ENCODE measurements at places on chromosomes 2 and 18.
A peak's percentile ranks its signal among the peaks of the same experiment; 100 is the strongest.

DNA sequence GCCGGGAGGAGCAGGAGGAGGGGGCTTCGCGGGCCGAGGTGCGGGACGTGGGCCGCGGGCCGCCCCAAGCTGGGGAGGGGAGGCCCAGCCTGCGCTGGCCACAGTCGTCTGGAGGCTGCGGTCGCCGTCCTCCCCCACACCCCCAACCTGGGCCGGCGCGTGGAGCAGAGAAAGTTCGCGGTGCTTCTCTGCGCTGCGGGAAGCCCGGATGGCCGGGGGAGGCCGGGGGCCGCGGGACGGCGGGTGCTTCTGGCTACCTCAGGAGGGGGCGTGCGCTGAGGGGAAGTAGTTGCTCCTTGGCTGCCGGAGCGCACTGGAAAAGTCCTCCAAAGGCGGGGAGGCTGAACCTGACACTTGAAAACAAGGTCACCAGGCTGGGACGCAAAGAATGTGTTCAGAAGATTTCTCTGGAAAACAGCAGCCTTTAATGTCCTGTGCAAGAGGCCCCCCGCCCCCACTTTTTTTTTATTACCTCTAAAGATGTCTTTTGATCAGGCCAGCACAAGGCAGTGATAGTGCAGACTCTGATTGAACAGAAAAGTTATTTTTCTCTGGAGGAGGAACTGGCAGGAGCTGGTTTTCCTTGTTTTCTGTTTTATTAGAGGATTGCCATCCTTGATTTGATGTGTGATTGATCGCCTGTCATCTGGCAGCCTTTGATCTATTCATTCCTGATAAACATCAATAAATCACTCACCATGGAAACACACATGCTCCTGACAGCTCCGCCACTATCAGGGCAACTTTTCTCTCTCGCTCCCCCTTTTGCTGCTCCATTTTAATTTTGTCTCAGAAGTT, 1.6 kb downstream of the TSHZ1 start:
- no peak for DNase-seq

GRCh38 chr2:119174216-119174992, 15.9 kb upstream of the C1QL2 start:
- DNase-seq, result peak; percentile 32

DNA sequence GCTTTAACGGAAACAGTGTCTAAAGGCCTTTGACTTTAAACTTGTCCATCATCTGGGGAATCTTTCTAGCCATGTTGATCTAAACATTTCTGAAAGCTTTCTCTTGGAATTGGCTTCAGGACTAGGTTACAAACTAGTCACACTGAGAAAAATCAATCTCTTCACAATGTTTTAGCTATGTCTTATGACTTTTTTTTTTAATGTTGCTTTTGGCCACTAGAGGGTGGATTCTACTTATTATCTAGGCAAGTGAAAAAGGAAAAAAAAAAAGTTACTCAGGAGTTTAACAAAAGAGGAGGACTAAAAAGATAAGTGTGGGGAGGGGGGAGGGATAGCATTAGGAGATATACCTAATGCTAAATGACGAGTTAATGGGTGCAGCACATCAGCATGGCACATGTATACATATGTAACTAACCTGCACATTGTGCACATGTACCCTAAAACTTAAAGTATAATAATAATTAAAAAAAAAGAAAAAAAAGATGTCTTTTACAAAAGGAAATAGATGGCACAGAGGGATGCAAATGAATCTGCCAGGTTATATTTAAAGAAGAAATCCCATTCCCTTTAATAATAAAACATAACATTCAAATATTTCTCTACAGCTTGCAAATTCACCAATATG, 160.4 kb upstream of the PID1 start:
- DNase-seq, result no peak

DNA sequence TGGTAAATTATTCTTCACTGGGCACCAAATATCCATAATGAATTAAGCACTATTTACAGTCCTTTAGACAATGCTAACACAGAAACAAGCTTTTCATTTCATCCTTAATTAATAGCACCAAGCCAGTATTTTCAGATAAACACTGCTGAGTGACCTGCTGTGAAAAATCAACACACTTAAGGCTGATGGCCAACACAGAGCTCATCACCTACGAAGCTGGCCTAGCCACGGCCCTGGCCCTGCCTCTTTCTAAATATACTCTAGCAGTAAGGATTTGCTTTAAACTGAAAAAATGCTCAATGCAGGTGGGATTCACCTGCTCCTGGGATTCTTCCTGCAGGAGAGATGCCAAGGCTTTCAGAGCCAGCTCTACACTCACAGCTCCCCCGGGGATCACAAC, 18.4 kb downstream of the CYB5A start:
- no peak for DNase-seq

GRCh38 chr2:219081701-219082331, 21.1 kb upstream of the IHH start:
- no peak for DNase-seq

DNA sequence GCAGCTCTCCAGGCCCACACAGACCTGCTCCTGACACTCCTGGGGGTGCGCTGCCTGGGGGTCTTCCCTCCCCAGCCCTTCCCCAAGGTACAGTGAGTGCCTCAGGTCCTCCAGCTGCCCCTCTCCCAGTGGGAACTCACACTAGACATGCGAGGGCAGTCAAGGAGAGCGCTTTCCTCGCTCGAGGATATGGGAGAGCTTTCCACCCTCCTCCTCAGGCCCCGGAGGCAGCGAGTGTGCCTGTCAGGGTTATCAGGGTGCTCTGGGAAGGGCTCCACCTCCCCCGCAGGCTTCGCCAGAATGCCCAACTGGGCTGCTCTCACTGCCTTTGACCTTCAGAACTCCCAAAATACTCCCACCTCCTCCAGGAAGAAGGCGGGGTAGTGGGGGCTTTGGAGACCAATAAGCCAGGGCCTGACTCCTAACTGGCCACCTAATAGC, 85.7 kb upstream of the LAPTM4A start:
- DNase-seq, result no peak

GRCh38 chr2:171081649-171082111, 79.0 kb downstream of the TLK1 start:
- DNase-seq, result no peak

DNA sequence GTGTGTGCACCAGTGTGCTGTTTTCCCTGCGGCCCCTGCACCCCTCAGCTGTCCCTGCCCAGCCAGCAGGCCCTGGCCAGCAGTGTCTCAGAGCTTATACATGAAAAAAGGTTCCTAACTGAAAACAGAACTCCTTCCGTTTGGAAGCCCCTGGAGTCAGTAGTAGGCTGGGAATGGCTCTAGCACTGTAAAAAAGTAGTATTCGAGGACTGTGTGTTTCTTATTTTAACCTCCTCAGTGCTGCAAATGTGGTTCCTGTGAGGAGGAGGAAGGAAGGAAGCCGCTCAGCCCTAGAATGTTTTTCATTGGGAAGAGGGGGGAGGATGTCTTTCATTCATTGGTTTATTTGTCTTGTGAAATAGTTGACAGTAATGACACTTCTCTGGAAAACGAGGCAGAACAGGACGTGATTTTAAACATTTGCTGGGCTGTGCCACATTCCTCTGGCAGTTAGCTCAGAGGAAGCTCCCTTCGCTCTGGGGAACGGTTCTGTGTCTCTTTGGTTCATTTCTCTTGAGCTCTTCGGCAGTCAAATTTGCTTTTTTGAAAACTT, 103.5 kb downstream of the SPTBN1 start:
- no peak for DNase-seq

GRCh38 chr2:207092818-207093217, 72.9 kb downstream of the KLF7 start:
- no peak for DNase-seq

GRCh38 chr18:65227970-65228369, 522.8 kb upstream of the CDH7 start:
- no peak for DNase-seq

DNA sequence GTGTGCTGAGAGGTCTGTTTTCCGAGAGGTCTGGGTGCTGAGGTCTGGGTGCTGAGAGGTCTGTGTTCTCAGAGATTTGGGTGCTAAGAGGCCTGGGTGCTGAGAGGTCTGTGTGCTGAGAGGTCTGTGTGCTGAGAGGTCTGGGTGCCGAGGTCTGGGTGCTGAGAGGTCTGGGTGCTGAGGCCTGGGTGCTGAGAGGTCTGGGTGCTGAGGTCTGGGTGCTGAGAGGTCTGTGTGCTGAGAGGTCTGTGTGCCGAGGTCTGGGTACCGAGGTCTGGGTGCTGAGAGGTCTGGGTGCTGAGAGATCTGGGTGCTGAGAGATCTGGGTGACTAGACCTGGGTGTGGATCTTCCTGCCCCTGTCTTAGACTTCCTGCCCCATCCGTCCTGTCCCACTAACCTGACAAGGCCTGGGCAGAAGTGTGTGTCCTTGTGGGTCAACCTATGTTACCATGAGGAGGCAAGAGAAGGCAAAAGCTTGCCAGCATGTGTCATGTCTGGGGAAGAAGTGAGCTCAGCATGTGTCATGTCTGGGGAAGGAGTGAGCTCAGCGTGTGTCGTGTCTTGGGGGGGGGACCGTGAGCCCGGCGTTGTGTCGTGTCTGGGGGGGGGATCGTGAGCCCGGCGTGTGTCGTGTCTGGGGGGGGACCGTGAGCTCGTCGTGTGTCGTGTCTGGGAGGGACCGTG, 69.3 kb downstream of the KCNG2 start:
- peak; percentile 0 for DNase-seq

- DNase-seq, result no peak
Observed at GRCh38 chr18:51726614-51727013, 529.1 kb upstream of the MEX3C start.

GRCh38 chr2:217993817-217994463, 8.9 kb downstream of the TNS1 start:
- no peak for DNase-seq

DNA sequence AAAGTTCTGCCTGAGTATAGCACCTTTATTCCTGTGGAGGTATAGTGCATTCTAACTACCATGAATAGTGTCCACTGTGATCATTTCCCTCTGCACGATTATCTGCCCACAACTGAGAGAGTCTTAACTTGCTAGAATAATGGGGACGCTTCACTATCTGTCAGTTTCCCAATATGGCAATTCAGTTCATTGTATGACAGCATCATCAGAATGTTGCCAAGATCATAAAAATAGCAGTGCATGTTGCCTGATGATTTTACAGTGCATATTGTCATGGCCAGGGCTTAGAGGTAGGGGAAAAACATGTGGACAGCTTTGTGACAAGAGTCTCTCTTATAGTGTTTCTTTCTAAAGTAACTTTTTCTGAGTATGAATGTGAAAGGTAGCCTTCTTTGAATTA, 6.1 kb downstream of the RASGRP3 start:
- DNase-seq, result no peak

DNA sequence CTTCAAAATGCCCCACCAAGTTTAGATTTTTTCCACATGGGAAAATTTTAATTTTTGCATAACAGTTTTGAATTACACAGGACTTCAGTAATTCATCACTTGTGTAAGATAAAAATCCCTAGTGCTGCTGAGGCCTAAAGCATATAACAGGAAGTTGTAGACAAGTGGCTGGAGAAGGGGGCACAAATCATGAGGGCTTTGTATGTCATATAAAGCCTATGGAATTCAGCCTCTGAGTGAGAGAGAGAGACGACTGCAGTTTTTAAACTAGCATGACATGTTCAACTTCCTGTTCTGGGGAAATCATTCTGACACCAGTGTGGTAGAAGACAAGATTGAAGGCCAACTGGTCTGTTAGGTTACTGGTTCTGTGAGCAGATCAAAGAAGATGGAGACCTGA, 187.3 kb upstream of the CHST9 start:
- DNase-seq, result no peak

DNA sequence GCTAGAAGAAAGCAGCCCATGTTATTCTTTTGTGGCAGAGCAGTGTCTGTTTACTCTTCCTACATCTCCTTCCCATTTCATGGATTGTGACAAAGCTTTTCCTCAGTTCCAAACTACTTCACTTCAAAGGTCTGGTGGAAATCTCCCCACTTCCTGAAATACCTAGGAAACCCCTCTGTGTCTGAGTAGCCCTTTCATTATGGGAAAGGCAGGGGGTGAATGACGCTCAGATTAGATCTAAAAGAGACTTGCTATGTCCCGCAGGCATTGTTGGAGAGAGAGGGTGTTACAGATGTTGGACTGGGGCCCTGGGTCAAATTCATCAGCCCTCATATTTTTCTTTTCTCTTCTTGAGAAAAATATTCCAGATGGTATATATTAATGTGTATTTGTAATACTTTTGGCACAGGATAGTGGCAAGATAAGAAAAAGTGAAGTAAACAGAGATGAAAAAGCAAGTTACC, 675.0 kb downstream of the IRS1 start:
- DNase-seq, result no peak

- DNase-seq, result no peak
Observed at GRCh38 chr2:25938345-25938744, 44.0 kb downstream of the KIF3C start.

- DNase-seq, result no peak
Observed at GRCh38 chr2:28102455-28102874, 211.9 kb downstream of the BABAM2 start.

- DNase-seq, result no peak
Observed at GRCh38 chr2:197450465-197450864, 2.9 kb upstream of the COQ10B start.

DNA sequence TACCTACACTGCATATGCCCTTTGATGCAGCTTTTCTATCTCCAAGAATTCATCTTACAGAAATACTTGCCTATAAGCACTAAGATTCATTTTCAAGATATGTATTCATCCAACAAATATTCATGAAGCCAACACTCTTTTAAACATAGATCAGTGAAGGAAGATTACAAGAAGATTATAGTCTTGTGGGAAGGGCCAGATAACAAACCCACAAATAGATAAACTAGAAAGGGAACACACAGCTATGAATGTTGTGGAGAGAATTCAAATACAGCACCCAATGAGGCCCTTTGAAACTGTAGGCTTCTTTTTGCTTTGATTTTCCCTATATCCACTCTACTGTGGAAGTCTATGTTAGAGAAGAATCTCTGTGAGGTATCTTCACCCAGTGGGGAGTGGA, 186.7 kb upstream of the RBMS1 start:
- no peak for DNase-seq

GRCh38 chr2:37623971-37624900, 47.2 kb downstream of the CDC42EP3 start:
- no peak for DNase-seq

GRCh38 chr18:49638891-49639557, 77.2 kb downstream of the LIPG start:
- no peak for DNase-seq

GRCh38 chr2:217946051-217946450, 56.7 kb downstream of the TNS1 start:
- no peak for DNase-seq

Data from activated CD4-positive, alpha-beta T cell treated with anti-CD3 and anti-CD28 coated beads for 1 hour (primary cell).